Pulmonary artery endothelial cell (primary cell): ENCODE measurements at places on chromosomes 2 and 18. TPM values are rescaled to one million over a fixed set of nuclear protein-coding genes. Genes with fewer than 3 reads are reported as not detected.

Gene SEMA4F
- 5.5 and 6.4 TPM in 2 replicates for total RNA-seq

Gene TTN
- 0.95 and 2.7 TPM in 2 replicates for total RNA-seq

Gene PDE1A
- 0.07 and 0.28 TPM in 2 replicates for total RNA-seq

Gene CTAGE1
- total RNA-seq, result not detected in 2 replicates

Gene MEX3C
- 39.5 and 40.8 TPM in 2 replicates for total RNA-seq

- peak; percentile 30 for DNase-seq
These were observed 62.9 kb upstream of the CTIF start for GRCh38 chr18:48475635-48476549.

DNA sequence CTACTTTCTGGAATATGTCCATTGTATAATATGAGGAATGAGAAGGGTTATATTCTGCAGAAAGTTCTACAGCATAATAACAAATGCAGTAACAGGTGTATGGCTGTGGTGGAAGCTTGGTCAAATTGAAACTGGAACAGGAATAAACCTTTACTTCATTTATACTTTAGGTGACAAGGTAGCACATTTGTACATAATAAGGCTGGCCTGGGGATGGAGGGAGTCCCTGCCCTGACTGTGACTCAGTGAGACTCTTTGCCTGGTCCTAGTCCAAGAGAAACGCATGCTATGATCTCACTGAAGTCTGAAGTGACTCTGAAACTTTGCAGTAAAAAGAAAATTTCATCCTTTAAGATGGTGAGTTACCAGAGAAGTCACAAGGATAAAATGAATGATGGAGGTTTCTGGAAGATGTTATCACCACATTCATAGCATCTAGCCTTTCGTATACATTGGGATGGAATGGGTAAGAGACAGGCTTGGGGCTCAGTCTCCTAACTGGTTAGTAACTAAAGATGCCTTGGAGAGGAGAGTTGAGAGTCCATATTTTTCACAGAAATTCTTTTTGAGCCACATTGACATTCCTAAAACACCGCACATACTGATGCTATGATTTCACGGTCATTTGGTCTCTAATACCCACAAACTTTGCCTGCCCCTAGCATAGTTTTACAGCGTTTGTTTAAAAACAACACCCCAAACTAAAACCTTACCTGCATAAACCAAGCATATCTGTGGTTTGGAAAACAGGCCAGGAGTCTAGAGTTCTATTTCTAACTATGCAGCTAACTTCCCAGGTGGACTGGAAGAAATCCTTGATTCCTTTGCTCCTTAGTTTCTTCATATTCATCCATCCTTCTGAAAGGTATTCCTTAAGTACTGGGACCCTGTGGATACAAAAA lies 42.4 kb upstream of the NABP1 start:
- DNase-seq, result no peak

- no peak for DNase-seq
These were observed 1101.2 kb downstream of the TSN start for GRCh38 chr2:122856696-122857095.

DNA sequence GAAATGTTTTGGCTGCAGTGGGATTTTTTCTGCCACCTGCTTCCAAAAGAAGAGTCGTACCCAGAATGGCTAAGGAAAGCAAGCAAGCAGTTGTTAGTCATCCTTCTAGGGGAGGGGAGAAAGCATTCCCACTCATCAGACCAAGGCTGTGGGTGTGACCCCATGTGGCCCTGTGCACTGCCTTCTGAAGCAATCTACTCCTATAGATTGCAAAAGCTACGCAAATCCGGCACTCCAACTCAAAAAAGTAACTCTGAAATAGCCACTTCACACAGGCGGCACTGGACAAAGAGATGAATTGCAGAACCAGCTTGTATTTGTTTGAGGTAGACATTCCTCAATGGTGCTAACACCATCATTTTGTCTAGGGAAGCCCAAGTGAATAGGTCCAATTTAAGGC lies 44.3 kb downstream of the ST3GAL5 start:
- no peak for DNase-seq

DNA sequence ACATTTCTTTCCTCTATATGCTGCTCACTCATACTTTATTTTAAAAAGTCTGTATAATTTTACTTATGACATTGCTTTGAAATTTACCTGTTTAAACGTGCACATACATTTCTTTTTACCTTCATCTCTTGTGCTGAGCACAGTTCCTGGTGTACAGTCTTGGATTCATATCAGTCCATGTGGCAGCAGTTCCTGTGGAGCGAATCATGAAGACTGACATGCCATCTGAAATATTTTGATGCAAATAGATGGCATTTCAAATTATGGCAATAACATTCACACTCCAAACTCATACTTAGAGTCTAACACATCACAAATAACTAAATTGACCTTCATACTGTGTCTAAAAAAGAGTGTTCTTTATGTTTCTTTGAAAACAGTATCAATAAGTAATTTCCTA lies 90.3 kb upstream of the CDH2 start:
- no peak for DNase-seq

- no peak for DNase-seq
These were observed 1231.6 kb upstream of the DDX18 start for GRCh38 chr2:116582850-116583249.

DNA sequence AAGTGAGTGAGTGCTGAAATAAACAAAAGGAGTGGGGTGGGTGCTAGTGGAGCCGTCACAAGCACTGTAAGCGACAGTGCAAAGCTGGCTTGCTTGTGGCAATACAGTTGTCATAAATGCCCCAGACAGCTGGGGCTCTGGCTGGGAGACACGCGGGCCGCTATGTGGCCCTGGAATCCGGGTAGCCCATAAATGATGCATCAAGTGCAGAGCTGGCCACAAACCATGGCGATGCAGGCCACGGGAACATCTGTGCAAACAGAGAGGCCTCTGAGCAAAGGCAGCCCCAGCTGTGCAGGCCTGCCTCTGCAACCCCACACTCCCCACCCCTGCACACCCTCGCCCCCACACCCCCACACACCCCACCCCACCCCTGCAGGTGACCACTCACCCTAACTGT lies 349.2 kb upstream of the ID2 start:
- DNase-seq, result no peak

DNA sequence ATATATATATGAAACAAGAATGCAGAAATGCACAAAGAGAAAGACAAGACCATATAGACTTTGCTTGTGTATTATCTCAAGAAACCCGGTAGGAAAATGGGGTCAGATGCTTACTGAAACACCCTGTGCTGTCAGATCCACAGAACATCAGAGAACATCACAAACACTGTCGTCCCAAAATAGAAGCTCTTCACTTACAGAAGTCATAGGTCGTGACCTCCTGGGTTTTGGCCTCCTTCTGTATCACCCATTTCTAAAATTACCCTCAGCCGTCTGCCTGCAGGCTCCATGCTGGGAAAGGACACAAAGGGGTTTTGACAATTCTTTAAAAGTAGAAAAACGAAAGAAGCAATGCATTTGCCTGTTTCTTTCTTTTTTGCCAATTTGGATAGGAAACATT lies 137.9 kb downstream of the PAX3 start:
- no peak for DNase-seq

- no peak for DNase-seq
These were observed 62.1 kb upstream of the TCF7L1 start for GRCh38 chr2:85071096-85071495.

- no peak for DNase-seq
These were observed 44.1 kb downstream of the GATA6 start for GRCh38 chr18:22213333-22213973.

GRCh38 chr2:233227346-233227978 lies 24.0 kb upstream of the ATG16L1 start:
- DNase-seq, result no peak

DNA sequence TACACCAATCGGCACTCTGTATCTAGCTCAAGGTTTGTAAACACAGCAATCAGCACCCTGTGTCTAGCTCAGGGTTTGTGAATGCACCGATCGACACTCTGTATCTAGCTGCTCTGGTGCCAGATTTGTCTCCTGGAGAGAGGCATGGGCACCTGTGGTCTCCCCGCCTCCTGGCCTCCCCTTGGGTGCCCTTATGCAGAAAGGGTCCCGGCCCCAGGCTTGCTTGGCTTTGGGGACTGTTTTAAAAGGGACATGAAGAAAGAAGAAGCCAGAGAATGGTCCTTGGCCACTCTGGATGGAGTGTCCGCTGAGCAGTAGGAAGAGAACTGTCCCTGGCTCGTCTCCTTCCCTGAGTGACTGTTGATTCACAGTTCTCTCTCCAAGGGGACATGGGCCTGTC lies 11.5 kb upstream of the ALPP start:
- no peak for DNase-seq

DNA sequence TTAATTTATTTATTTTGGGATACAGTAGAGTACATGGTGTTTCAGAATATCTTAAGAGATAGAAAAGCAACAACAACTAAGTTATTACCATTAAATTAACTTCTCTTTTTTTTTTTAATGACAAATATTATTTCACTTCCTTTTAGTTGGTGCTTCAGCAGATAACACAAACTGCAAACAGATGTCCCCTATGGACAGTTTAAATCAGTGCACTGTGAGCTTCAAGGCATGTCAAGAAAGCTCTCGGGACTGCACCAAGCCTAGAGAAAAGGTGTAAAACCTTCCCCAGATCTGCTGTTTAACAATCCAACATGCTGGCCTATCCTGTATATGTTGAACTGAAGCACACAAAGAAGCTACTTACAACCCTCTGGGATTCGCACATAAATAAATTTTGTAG lies 122.7 kb downstream of the TCF4 start:
- no peak for DNase-seq

- no peak for DNase-seq
These were observed 70.2 kb downstream of the AOX1 start for GRCh38 chr2:200655918-200656580.

GRCh38 chr2:26478366-26478765 lies 442 bp upstream of the OTOF start:
- DNase-seq, result no peak

DNA sequence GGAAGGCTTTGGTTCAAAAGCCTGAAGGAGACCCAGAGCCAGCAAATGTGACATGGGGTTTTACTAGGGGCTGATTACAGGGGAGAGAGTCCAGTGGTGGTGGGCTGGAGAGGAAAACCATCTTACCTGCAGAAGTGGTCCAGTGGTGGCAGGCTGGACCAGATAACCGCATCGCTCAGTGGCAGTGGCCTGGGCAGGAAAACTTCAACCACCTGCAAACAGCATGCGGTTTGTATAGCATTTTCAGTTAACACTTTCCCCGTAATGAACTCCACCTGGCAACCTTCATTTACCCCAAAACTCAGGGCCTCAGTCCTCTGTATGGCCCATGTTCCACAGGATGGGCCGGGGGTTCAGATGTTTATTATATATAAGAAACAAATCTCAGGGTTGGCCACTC lies 114.4 kb downstream of the LRRTM1 start:
- DNase-seq, result no peak

- no peak for DNase-seq
These were observed 28.0 kb downstream of the RNF144A start for GRCh38 chr2:6945087-6945813.
